Naive B cell (primary cell): ENCODE measurements at places on chromosomes 11 and 22.
A peak's percentile ranks its signal among the peaks of the same experiment; 100 is the strongest.

GRCh38 chr11:22976146-22976545 lies 115.9 kb upstream of the CCDC179 start:
- DNase-seq: no peak

DNA sequence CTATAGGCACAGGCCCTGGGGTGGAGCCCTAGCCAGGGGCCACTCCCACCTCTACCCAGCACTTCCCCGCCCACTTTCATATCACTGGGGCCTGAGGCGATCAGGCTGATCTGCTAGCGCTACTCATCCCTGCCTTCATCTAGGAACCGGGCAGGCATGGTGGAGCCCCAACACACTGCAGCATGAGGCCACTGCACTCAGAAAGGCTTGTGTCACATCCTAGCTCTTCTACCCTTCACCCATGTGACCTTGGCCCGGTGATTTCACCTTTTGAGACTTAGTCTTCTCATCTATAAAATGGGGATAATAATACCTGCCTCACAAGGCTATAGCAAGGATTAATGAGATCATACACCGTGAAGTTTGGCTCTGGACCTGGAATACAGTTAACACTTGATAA lies 18.1 kb upstream of the GDPD5 start:
- DNase-seq: no peak

- no peak for DNase-seq
These were observed 28.3 kb downstream of the TRMU start for GRCh38 chr22:46363611-46364321.

DNA sequence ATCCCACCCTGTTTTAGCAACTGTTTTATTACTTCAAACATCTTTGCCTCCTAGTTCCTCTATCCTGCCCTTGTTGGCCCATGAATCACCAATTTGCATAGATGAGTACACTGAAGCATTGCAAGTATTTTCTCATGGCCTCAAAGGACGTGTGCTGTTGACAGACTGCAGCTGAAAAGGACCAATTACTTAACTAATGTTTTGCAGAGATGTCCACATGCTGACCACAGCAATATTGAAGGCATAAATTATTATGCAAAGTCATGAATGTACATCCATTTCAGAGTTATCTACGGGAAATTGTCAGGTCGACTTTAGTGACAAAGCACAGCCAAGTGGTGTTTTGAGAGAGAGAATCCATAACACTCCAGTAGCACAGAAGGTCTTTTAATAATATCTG lies 64.8 kb downstream of the CADM1 start:
- DNase-seq: no peak

DNA sequence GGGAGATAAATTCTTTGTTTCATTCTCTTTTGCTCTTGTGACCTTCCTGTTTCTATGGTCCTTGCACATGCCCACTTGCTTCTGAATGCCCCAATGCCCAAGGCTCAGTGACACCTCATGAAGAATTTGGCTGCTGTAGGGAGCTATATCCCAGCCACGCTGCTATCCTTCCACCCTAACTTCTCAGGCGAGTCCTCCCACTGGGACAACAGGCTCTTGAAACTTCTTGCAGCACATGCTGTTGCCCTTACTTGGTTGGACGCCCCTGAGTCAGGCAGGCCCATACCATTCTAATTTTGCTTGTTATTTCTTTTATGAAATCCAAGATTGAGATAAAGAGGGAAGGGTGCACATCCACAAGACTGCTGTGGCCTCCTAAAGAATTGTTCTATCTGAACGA lies 57.6 kb upstream of the BLID start:
- no peak for DNase-seq

DNA sequence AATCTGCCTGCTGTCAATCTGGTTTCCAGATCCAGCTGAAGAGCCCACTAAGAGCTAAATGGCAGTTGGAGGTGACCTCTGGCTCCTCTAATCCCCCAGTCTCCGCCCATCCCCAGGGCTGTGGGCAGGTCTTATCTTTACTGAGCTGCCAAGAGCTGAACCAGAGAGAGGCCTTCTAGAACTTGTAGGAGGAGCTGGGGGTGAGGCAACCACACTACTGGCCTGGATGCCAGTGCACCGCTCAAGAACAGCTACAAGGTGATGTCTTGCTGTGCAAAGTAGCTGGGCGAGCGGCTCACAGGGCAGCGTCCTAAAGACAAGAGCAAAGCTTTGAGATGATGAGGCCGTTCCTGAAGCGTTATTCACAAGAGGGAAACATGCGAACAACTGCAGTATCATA lies 374.6 kb downstream of the CTTN start:
- DNase-seq: no peak

DNA sequence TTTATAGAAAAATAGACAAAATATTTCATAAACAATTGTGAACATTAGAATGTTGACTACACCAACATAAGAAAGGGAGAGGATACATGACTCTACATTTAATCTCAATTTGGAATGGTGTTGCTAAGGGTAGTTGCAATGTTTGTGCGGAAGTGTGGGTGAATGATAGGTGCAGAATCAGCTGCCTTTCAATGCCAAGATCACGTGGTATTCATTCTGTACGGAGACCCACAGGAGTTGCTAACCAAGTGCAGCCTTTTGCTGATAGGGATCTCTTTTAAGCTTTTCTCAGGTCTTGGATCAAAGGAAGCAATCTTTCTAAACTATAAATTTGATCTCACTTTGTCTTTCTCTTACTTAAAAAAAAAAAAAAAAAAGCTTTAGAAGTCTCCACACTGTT lies 29.8 kb upstream of the CTSC start:
- DNase-seq: no peak

GRCh38 chr11:86735451-86736290 lies 63.3 kb upstream of the ME3 start:
- no peak for DNase-seq

DNA sequence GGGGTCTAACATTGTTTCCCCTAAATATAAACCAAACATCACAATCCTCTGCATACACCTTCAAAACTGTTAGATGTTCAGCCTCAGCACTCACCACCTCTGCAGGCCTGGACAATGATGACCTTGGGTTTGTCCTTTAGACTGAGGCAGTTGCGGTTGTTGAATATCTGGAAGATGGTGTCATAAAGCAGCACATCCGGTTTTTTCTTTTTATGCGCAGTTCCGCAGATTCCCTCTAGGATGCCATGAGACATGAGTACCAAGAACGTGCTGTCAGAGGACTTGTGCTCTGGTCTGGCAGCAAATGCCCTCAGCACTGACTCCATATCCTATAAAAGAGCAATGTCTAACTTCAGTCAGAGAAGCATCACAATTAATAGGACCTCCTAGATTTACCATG lies 22.8 kb downstream of the CASP5 start:
- DNase-seq: no peak

DNA sequence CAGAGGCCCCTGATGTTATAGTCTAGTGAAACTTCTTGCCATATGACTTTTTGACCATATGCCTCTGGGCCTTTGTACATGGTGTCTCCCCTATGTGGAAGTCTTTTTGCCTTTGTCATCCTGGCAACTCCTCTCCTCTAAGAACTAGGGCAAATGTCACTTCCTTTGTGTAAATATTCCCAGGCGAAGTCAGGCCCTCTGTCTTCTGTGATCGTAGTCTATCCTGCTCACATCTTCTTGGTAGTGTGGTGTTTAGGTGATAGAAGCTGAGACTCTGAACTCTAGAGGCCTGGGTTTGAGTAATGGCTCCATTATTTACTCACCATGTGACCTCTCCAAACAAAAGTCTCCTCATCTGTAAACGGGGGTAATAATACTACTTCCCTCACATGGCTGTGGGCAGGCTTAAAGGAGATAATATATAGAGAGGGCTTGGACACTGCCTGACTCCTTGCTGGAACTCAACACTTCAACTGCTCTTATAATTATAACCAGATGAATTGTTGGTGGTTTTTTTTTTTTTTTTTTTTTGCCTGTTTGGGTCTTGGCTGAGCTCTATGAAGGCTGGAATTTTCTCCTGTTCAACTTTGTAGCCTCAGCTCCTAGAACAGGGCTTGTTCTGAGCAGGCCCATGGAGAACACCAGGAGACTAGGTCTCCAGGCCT lies 43.8 kb downstream of the INSC start:
- DNase-seq: no peak

- DNase-seq: no peak
These were observed 446.6 kb downstream of the DLG2 start for GRCh38 chr11:85180528-85180927.

- DNase-seq: no peak
These were observed 326.0 kb downstream of the CASP12 start for GRCh38 chr11:104572279-104572678.

DNA sequence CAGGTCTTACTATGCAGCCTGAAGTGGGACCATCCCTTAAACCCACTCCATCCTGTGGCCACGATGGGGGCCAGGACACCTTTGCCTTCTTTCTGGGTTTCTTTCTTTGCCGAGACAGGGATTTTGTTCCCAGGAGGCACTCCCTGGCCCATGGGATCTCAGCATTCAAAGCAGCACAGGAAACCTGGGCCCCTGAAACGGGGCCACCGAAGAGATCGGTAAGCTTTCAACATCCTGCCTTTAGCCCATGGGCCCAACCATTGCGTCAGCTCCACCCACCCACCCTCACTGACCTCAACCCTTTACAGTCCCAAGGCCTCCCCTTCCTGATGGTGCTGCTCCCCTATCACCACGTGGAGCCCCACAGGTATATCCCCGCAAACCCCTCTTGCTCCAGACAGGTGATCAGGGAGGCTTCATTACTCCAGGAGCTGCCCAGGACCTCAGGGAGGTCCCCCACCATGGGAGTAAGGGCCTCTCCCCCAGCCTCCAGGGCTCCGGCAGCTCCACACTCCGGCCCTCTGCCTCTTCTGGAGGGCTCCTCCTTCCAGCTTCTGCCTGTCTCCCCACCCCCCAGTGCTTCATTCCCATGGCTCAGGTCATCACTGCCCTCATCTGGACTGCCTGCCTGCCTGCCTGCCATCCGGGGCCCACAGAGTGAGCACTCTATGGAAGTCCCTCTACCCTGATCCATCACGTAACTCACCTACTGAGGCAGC lies 42.0 kb upstream of the TUB start:
- no peak for DNase-seq

DNA sequence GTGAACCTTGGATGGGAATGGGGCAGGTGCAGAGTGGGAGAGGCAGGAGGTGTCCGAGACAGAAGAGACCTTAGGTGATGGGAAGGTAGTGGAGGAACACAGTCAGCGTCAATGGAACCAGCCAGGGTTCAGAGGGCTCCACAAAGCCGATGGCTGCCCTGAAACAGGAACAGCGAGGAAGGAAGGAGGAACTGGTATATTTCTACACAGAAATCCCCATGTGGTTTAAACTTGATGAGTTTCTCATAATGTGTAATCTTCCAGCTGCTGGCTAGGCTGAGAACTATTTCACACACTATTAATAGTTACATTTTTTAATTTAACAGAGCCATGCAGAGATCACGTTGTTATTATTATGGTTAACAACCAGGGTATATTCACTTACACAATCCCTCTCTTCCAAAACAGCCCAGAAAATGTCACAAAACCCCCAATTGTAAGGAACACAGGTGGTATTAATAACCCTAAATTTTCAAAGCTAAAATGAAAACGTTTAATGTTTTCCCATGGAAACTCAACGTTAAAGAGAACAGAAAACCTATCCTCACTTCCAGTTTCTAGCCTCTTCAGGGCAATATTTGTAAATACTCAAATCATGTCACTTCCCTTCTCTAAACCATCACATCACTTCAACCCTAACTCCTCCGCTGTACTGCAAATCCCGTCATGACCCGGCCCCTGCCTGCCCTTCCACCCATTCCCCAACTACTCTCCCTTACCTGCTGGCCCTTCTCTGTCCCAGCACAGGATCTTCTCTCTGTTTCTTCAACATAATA lies 74.5 kb upstream of the ARFGAP3 start:
- peak; percentile 80 for DNase-seq

GRCh38 chr11:109241988-109242536 lies 179.9 kb upstream of the C11orf87 start:
- no peak for DNase-seq

GRCh38 chr11:73660497-73661034 lies 14.2 kb downstream of the PLEKHB1 start:
- DNase-seq: no peak

DNA sequence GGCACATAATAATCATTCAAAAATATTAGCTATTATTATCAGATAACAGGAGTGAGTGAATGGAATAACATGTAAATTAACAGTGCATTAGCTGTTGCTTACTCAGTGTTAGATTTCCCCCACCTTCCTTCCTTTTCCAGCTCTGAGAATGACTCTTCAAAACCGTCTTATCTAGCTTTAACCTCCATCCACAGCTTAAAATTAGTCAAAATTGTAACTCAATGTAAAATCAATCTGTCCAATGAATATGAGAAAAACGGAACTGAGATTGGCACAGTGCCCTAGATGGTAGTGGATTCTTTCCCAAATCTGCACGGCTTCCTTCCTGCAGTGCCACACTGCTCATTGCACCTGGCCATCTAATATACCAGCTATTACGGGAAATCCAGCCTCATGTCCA lies 156.8 kb upstream of the BDNF start:
- DNase-seq: no peak

- DNase-seq: no peak
These were observed 5.9 kb downstream of the ARRB1 start for GRCh38 chr11:75345455-75346160.

DNA sequence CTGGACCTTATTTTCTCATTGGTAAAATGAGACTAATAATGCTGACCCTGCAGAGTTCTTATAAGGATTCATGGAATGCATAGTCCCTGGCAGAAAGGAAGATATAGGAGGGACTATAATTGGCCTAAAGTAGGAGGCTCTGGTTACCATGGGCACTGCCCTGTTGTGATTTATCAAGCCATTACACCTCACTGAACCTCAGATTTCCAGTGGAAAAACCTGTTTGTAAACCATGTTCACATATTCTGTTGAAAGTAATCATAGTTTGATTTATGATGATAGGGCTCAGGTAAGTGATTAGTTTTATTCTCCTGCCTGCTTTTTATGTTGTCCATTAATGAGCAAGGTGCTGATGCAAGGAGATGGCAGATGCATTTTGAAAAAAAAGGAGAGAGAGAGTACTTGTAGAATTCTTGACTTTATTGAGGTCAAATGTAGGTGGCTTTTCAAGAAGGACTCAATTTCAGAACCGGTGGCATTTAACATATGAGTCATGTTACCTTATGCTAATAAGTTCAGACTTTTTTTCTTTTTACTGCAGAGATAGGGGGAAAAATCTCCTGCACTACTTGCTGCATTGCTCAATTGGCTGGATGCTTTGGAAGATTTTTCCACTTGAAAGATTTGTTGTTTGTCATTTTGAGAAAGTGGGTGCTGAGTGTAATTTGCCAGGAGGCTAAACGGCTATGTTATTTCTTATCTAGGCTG lies 14.6 kb downstream of the NF2 start:
- no peak for DNase-seq

GRCh38 chr11:115456019-115456418 lies 48.2 kb downstream of the CADM1 start:
- no peak for DNase-seq

DNA sequence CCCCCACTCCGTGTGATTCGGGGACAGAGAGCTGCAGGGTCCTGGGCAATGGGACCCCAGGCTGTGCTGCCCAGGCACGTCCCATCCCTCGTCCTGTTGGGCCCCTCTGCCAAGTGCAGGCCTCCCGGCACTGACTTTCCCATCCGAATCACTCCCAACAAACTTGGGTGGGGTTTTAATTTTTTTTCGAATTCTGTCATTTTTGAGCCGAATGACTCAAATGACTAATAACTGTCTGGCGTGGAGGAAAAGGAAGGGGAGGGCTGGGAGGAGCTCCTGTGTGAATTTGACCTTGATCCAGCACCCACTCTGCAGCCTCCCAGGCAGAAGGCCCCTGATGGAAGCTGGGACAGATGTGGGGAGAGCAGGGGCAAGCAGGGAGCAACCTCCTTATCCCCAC lies 1173.2 kb downstream of the BRD1 start:
- DNase-seq: no peak

- no peak for DNase-seq
These were observed 11.4 kb downstream of the IGSF9B start for GRCh38 chr11:133945087-133945974.

GRCh38 chr11:75313513-75314272 lies 37.8 kb downstream of the ARRB1 start:
- DNase-seq: no peak
